Uterus (tissue), 4 donors: ENCODE measurements at places on chromosomes 12 and 14. TPM values are rescaled to one million over a fixed set of nuclear protein-coding genes. Genes with fewer than 3 reads are reported as not detected.

GRCh38 chr12:96489392-96490056, at the start of gene CFAP54:
Gene CFAP54, plus strand, starts transcription at chr12:96489577. Its CDS starts 33 bp downstream, at chr12:96489610.
- peak; percentile 94 for DNase-seq
- H3K27me3 ChIP-seq: no peaks in the 10 kb centered on the region
- no peaks in the 10 kb centered on the region for H3K36me3 ChIP-seq
- H3K4me3 ChIP-seq: peak within 1 kb of the TSS; percentile 58
- peak within 1 kb of the TSS; percentile 49 for H3K27ac ChIP-seq

DNA sequence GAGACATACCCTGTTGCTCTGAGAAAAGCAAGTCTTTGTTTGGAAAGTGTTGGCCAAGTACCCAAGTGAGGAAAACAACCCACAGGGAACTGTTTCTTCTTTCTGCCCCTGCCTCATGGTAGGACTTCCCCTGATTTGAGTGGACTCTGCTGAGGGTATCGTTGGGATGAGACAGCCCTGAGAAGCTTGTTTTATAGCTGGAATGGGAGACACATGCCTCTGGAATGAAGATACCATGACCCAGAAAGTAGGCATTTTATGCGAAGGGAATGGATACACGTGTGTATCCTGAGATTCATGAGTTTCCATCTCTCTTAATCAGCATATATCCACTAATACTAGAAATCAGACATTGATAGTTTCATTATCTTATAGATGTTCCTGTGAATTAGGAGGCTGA, 382.3 kb downstream of the ATP23 start:
- H3K4me1 ChIP-seq: no peaks in the 10 kb centered on the region
- H3K4me3 ChIP-seq: no peak overlapping the region
- H3K27me3 ChIP-seq: no peaks in the 10 kb centered on the region

GRCh38 chr14:63051301-63051700, 6.0 kb upstream of the KCNH5 start:
- no peaks in the 10 kb centered on the region for H3K4me1 ChIP-seq
- H3K27me3 ChIP-seq: no peaks in the 10 kb centered on the region
- no peak overlapping the region for H3K4me3 ChIP-seq
- no peak for DNase-seq
- no peak overlapping the region for H3K27ac ChIP-seq
- no peaks in the 10 kb centered on the region for H3K36me3 ChIP-seq

DNA sequence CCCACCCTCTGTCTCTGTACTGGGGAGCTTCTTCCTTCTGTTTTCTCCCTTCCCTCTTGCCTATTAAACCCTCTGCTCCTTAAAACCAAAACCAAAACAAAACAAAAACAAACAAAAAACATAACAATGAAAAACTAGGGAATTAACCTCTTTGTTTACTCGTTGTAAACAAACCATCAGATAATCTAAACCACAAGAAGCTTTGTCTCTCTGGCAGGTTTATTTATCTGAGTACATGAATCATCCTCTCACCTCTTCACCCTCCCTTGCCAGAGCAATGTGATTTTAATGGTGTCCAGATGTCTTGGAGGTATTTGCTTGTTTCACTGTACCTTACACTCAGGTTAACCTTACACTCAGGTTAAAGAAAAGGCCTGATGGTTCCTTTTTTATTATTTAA, 66.1 kb downstream of the DYRK2 start:
- H3K36me3 ChIP-seq: no peaks in the 10 kb centered on the region
- DNase-seq: no peak
- no peaks in the 10 kb centered on the region for H3K4me1 ChIP-seq
- H3K27me3 ChIP-seq: no peaks in the 10 kb centered on the region
- no peak overlapping the region for H3K27ac ChIP-seq
- H3K4me3 ChIP-seq: no peak overlapping the region

GRCh38 chr12:95412482-95413311, 61.3 kb upstream of the METAP2 start:
- peak; percentile 17 for DNase-seq
- H3K4me1 ChIP-seq: no peaks in the 10 kb centered on the region
- H3K36me3 ChIP-seq: no peaks in the 10 kb centered on the region
- no peaks in the 10 kb centered on the region for H3K27me3 ChIP-seq
- H3K4me3 ChIP-seq: no peak overlapping the region
- peak overlapping the region; percentile 47 for H3K27ac ChIP-seq

- H3K4me3 ChIP-seq: no peak overlapping the region
- no peaks in the 10 kb centered on the region for H3K4me1 ChIP-seq
- H3K27ac ChIP-seq: no peak overlapping the region
- H3K36me3 ChIP-seq: no peaks in the 10 kb centered on the region
These were observed 6.1 kb upstream of the CD9 start for GRCh38 chr12:6193853-6194815.

Gene ADCY4
- total RNA-seq: 138 TPM

DNA sequence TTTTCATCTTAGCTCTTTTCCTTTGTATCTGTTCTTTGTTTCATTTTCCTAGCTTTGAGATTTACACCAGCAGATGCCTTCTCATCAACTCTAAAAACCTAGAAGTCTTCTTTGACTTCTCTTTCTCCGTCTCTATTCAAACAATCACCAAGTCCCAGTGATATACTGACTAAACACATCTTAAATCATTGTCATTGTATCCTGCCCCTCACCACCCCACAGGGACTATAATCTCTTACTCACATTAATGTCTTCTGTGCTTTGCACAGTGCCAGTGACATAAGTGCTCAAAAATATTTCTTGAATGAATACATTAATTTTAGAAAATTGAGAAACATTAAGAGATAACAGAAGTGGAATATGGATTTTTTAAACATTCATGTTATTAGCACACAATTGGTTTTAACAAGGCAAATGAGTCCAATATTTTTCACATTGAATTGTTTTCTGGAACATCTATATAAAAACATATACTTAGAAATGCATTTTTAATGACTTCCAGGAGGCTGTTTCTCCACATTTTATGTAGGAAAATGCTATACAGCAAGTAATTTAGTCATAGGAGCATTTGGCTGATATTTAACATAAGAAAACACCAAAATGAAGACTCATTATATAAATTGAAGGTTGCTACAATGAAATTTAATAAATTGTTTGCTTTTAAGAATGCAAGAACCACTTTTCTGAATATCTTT, 472.8 kb upstream of the PRICKLE1 start:
- no peaks in the 10 kb centered on the region for H3K4me1 ChIP-seq
- H3K36me3 ChIP-seq: no peaks in the 10 kb centered on the region
- no peak overlapping the region for H3K4me3 ChIP-seq
- no peaks in the 10 kb centered on the region for H3K27me3 ChIP-seq
- no peak overlapping the region for H3K27ac ChIP-seq

Gene MANSC4
- total RNA-seq: not detected

DNA sequence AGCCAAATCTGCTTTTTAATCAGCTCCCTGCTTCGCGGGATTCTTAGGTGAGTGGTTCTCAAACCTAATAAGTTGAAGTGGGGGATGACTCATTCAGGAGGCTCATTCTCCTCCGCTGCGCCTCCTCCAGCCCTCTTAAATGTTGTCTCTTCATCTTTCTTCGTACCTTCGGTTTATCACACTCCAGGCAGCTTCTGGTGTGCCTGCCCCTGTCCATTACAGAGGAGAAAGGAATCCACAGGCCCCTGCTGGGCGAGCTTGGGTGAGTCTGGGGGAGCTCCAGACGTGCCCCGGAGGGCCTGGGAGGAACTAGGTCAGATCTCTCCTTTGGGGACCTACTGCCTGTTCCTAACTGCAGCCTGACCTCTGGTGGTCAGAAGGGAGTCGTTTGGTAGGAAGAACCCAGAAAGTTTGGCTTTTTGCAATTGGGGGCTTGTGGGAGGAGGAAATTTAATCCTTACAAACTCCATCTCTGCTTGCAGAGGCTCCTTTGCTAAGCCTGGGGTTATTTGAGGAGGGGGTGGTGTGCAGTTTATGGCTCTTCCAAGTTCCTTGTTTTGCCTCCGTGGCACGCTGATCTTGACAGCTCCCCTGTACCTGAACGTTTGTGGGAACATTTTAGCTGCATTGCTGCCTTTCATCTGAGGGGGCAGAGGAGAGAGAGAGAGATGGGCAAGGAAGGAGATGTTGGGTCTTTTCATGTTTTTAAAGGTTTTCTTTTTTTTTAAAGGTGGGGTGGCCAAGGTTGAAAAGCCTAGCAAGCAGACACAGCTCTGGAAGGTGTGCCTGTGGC, 84.1 kb upstream of the GNG2 start:
- peak; percentile 74 for DNase-seq
- H3K4me1 ChIP-seq: no peaks in the 10 kb centered on the region
- H3K4me3 ChIP-seq: no peak overlapping the region

Gene NCOR2
- total RNA-seq: 76.5 TPM

Gene LRRC10
- not detected for total RNA-seq

- H3K36me3 ChIP-seq: no peaks in the 10 kb centered on the region
- no peak overlapping the region for H3K4me3 ChIP-seq
- H3K27me3 ChIP-seq: no peaks in the 10 kb centered on the region
- H3K27ac ChIP-seq: no peak overlapping the region
- no peak for DNase-seq
- H3K4me1 ChIP-seq: no peaks in the 10 kb centered on the region
These were observed 817.8 kb downstream of the GALC start for GRCh38 chr14:87175175-87175574.

DNA sequence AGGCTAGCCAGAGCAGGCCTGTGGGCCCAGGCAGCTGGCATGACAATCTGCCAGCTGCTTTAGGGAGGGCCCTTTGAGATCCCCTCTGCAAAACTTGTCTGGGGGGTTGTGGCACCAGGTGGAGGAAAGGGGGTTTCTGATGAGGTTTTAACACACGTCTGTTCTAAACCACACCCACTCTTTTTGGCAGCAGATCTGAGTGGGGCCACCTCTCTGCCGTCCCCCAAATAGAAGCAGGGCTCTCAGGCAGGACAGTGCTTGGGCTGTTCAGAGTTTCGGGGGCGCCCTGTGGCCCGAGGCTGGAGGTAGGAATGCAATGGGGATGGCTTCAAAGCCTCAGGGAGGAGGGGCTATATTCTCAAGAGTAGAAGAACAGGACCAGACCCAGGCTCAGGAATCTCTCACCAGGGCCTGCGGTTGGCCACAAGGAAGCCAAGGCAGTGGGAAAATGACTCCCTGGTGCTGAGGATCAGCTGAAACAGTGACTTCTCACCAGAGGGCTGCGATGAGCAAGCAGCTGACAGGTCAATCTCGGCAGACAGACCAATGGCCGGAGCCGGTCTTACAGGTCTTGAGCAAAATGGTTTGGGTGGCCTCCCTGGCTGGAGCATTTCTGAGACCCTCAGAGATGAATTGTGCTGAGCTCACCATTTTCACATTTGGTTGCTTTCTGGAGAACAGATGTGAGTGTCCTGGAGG, 1.5 kb upstream of the KRT5 start:
- no peak overlapping the region for H3K4me3 ChIP-seq
- no peaks in the 10 kb centered on the region for H3K36me3 ChIP-seq
- DNase-seq: no peak
- H3K27me3 ChIP-seq: no peaks in the 10 kb centered on the region
- no peak overlapping the region for H3K27ac ChIP-seq

- no peaks in the 10 kb centered on the region for H3K27me3 ChIP-seq
- DNase-seq: no peak
- H3K4me3 ChIP-seq: no peak overlapping the region
- no peaks in the 10 kb centered on the region for H3K4me1 ChIP-seq
These were observed 61.6 kb downstream of the SLC24A4 start for GRCh38 chr14:92384461-92385133.

DNA sequence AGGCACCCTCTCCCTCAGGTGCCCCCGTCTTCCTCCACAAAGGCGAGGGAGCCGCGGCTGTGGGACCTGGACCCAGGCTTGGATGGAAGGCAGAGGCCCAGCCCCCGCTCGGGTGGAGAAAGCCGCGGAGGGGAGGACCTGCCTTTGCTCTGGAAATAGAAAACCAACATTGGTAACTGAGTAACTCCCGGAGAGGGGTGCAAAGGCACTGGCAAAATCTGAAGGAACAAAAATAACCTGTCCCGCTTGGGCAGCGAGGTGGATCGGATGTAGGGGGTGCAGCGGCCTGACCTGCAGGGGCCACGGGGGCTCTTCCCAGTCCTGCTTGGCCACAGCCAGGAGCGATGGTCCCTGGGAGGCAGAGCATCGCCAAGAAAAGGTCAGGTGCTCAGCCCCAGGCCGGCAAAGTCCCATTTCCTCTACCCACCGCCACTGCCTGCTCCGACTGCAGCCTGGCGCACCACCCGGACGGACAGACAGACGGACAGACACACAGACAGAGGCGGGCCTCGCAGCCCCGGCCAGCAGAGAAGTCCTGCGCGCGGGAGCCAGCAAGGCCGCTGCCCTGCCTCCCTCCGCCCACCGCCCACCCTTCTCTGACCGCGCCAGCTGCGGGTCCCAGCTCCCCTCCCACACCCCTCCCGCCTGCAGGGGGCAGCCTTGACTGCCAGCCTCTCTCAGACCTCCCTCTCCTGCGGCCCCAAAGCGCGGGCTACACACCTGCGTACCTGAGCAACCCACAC, 21.4 kb upstream of the TMEM106C start:
- H3K4me1 ChIP-seq: no peaks in the 10 kb centered on the region
- DNase-seq: no peak
- no peaks in the 10 kb centered on the region for H3K27me3 ChIP-seq
- no peak overlapping the region for H3K27ac ChIP-seq
- no peaks in the 10 kb centered on the region for H3K36me3 ChIP-seq

GRCh38 chr12:102534899-102535298, 54.5 kb upstream of the IGF1 start:
- H3K27ac ChIP-seq: peak overlapping the region; percentile 24
- no peaks in the 10 kb centered on the region for H3K36me3 ChIP-seq
- H3K27me3 ChIP-seq: no peaks in the 10 kb centered on the region
- no peaks in the 10 kb centered on the region for H3K4me1 ChIP-seq
- H3K4me3 ChIP-seq: no peak overlapping the region

DNA sequence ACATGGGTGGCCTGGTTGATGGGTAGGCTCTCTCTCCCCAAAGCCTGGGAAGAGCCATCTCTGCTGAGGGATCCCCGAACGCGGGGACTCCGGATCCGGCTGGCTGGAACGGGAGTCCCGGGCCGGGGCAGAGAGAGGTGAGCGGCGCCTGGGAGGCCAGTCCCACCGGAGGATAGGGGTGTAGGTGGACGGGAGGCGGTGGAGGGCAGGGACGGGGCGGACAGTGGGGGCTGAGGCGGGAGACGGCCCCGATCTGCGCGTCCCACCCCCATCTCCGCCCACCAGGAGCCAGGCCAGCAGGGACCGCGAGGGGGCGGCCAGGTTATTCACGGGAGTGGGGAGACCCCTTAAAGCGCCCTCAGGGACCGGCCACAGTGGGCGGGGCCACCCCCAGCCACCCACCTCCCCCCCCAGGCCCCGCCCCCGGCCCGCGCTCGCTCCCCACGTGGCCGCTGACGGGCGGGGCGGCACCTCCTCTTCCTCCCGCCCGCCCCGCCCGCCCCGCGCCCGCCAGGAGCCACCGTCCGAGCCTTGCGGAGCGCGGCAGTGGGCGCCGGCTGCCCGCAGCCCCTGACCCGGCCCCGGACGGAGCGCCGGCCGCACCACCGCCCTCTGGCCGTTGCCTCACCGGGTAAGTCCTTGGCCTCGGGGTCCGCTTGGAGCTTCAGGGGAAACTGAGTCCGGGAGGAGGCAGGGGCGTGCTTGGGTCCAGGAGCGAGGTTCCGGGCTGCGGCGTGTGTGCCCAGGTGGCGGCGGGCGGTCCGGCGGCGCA, at the start of gene INF2:
Gene INF2, plus strand, starts transcription at position 510 of the 772 bp plus-strand sequence. CDS start 11,748 bp downstream, outside the sequence.
- H3K36me3 ChIP-seq: no peaks in the 10 kb centered on the region
- H3K4me1 ChIP-seq: no peaks in the 10 kb centered on the region
- peak; percentile 58 for DNase-seq
- no peaks in the 10 kb centered on the region for H3K27me3 ChIP-seq
- peak within 1 kb of the TSS; percentile 46 for H3K4me3 ChIP-seq
